T-cell (primary cell): ENCODE measurements at places on chromosomes 5 and 9. TPM values are rescaled to one million over a fixed set of nuclear protein-coding genes. Genes with fewer than 3 reads are reported as not detected.

Gene ACOT12
- total RNA-seq = not detected

Gene CEP72
- 25.6 TPM for total RNA-seq

Gene LCN12
- 1.7 TPM for total RNA-seq

Gene PRDM9
- not detected for total RNA-seq

- no peak overlapping the region for H3K27ac ChIP-seq
- DNase-seq = no peak
- no peaks in the 10 kb centered on the region for H3K36me3 ChIP-seq
- peaks cover 20% of the 10 kb centered on the region for H3K27me3 ChIP-seq
- no peak overlapping the region for H3K4me3 ChIP-seq
- no peaks in the 10 kb centered on the region for H3K4me1 ChIP-seq
Measured at GRCh38 chr5:170716396-170716795, 67.1 kb upstream of the GABRP start.

DNA sequence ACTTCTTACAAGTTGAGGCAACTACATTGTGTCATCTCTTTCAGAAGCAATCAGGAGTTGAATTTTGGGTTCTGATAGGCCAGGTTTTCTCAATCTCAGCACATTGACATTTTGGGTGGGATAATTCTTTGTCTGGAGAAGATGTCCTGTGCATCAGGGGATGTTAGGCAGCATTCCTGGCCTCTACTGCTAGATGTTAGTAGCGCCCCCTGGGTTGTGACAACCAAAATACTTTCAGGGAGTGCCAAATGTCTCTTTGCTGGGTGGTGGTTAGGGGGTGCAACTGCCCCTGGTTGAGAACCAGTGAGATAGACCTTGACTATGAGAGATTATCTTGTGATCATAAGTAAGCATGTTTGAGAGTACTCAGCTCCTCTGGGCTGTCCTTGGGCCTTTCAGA is 164.3 kb upstream of the KLF9 start:
- no peak overlapping the region for H3K27ac ChIP-seq
- no peaks in the 10 kb centered on the region for H3K4me1 ChIP-seq
- DNase-seq = no peak
- H3K27me3 ChIP-seq = no peaks in the 10 kb centered on the region
- H3K4me3 ChIP-seq = no peak overlapping the region
- H3K36me3 ChIP-seq = no peaks in the 10 kb centered on the region

- H3K27me3 ChIP-seq = no peaks in the 10 kb centered on the region
- H3K4me3 ChIP-seq = no peak overlapping the region
- DNase-seq = no peak
- H3K4me1 ChIP-seq = no peaks in the 10 kb centered on the region
- no peak overlapping the region for H3K27ac ChIP-seq
- H3K36me3 ChIP-seq = no peaks in the 10 kb centered on the region
Measured at GRCh38 chr5:113864437-113864836, 350.9 kb downstream of the YTHDC2 start.

DNA sequence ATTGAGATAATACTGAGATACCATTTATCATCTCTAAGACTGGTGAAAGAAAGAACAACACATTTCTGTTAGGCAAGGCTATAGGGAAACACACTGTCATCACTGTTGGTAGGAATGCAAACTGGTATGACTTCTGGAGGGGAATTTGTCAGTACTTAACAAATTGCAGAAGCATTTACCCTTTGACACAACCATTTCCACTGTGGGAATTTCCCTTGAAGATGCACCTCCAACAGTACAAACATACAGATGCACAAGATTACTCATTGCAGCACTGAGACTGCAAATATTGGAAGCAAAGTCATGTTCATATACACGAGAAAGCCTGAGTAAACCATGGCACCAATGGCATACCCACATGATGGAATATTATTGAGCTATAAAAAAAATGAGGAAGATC is 17.6 kb downstream of the GM2A start:
- H3K4me3 ChIP-seq = no peak overlapping the region
- H3K4me1 ChIP-seq = no peaks in the 10 kb centered on the region
- H3K27ac ChIP-seq = no peak overlapping the region
- H3K36me3 ChIP-seq = peaks cover 7% of the 10 kb centered on the region

DNA sequence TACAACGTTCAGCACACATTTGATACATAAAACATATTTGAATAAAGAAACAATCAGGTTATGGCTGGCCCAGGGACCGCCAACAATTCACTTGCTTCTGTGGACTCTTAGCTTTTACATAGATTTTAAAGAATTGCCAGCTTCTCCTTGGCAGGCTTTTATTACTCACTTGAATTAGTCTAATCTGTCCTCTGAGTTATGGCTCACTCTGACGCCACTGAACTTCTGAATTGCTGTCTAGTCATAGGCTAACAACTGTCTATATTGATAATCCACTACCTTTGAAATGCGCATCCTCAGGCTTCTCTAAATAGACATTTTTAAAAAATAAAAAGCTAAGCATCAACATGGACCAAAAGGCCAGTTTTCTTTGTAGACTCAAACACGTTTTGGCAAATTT is 317.4 kb upstream of the SGCD start:
- no peaks in the 10 kb centered on the region for H3K36me3 ChIP-seq
- no peak overlapping the region for H3K27ac ChIP-seq
- no peak for DNase-seq
- H3K27me3 ChIP-seq = peaks cover 5% of the 10 kb centered on the region

DNA sequence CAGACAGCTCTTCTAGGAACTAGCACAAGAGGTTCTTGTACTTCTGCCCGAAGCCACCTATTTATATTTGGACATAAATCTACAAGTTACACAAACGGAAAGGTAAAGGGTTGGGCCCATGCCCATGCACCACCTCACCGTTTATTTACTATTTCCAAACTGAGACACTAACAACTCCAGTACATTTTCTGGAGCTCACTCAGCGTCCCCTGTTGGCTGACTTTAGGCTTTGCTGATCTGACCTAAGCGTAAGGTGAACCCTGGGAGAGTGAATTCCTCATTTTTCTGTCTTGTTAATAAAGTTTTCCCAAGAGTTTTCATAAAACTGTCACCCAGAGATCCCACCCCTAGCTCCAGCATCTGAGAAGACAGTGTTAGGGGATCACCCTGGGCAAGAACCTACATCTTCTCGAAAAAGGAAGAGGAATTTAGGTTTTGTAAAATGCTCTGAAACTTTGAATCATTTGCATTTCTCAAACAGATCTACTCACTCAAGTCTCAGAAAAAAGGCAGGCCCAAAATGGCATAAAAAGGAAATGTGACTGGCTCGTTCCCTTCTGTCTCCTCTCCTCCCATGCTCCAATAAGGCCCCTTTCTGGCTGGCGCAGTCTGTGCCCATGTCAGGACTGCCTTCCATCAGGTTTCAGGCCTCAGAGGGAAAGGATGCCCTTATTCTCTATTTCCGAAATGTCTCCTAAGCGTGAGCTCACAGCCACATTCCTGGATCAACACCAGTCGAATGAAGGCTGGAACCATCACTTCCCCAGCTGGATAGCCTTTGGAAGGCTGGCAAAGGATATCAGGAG is 201.3 kb downstream of the FANCC start:
- H3K27me3 ChIP-seq = no peaks in the 10 kb centered on the region
- DNase-seq = no peak
- H3K36me3 ChIP-seq = peaks cover 2% of the 10 kb centered on the region
- H3K4me1 ChIP-seq = no peaks in the 10 kb centered on the region
- H3K4me3 ChIP-seq = no peak overlapping the region
- no peak overlapping the region for H3K27ac ChIP-seq

GRCh38 chr9:100577776-100578448 is at the start of gene CAVIN4:
TSS of gene CAVIN4 (plus strand) at chr9:100578079. CDS start at chr9:100578144, 65 bp downstream.
- no peaks in the 10 kb centered on the region for H3K4me1 ChIP-seq
- no peak for DNase-seq
- no peak within 1 kb of the TSS for H3K4me3 ChIP-seq
- no peak within 1 kb of the TSS for H3K27ac ChIP-seq
- H3K36me3 ChIP-seq = no peaks in the 10 kb centered on the region

GRCh38 chr9:113636165-113636564 is 172.6 kb downstream of the RGS3 start:
- H3K4me3 ChIP-seq = no peak overlapping the region
- no peak for DNase-seq
- peaks cover 33% of the 10 kb centered on the region for H3K27me3 ChIP-seq
- no peak overlapping the region for H3K27ac ChIP-seq
- H3K4me1 ChIP-seq = no peaks in the 10 kb centered on the region

- H3K27ac ChIP-seq = no peak overlapping the region
- no peaks in the 10 kb centered on the region for H3K36me3 ChIP-seq
- no peaks in the 10 kb centered on the region for H3K4me1 ChIP-seq
- DNase-seq = no peak
- no peaks in the 10 kb centered on the region for H3K27me3 ChIP-seq
Measured at GRCh38 chr9:19967888-19968459, 179.1 kb upstream of the SLC24A2 start.

GRCh38 chr5:143119881-143120341 is 283.6 kb downstream of the NR3C1 start:
- H3K36me3 ChIP-seq = no peaks in the 10 kb centered on the region
- no peak overlapping the region for H3K27ac ChIP-seq
- no peak overlapping the region for H3K4me3 ChIP-seq
